ENCODE measurements at places on chromosomes 12 and 14. TPM values are rescaled to one million over a fixed set of nuclear protein-coding genes. Genes with fewer than 3 reads are reported as not detected.

The HPD gene
- not detected for total RNA-seq

The TAS2R8 gene
- total RNA-seq = not detected

The TAS2R42 gene
- not detected for total RNA-seq

The TMEM119 gene
- total RNA-seq = 0.33 TPM

The FAM181A gene
- not detected for total RNA-seq

The CBX5 gene
- total RNA-seq = 227 TPM

The RAD51AP1 gene
- total RNA-seq = 20.7 TPM

The TCTN2 gene
- total RNA-seq = 29.5 TPM

The SPIC gene
- total RNA-seq = not detected

The TOGARAM1 gene
- total RNA-seq = 20.2 TPM

The NEUROD4 gene
- total RNA-seq = 3.3 TPM

The STAT2 gene
- 139 TPM for total RNA-seq

The GPR137C gene
- total RNA-seq = 6.1 TPM

The GCN1 gene
- 114 TPM for total RNA-seq

The STAC3 gene
- total RNA-seq = 4.8 TPM

The GZMB gene
- total RNA-seq = not detected

Measured in type B pancreatic cell (in vitro differentiated cells).